ENCODE measurements at places on chromosomes 16 and 17.

GRCh38 chr16:81220349-81220748 is 18.1 kb upstream of the BCO1 start:
- DNase-seq: no peak

- DNase-seq: no peak
These were observed 42.5 kb upstream of the CLEC19A start for GRCh38 chr16:19242987-19243575.

DNA sequence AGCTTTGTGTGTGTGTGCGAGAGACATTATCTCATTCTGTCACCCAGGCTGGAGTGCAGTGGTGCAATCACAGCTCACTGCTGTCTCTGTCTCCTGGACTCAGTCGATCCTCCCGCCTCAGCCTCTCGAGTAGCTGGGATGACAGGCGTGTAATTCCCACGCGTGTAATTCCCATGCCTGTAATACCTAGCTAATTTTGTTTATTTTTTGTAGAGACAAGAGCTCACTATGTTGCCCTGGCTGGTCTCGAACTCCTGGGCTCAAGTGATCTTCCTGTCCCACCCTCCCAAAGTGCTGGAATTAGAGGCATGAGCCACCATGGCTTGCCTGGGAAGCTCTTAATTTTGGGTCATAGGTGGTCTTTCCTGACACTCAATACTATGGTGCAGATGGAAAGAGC is 205.3 kb upstream of the TNRC6C start:
- DNase-seq: no peak

DNA sequence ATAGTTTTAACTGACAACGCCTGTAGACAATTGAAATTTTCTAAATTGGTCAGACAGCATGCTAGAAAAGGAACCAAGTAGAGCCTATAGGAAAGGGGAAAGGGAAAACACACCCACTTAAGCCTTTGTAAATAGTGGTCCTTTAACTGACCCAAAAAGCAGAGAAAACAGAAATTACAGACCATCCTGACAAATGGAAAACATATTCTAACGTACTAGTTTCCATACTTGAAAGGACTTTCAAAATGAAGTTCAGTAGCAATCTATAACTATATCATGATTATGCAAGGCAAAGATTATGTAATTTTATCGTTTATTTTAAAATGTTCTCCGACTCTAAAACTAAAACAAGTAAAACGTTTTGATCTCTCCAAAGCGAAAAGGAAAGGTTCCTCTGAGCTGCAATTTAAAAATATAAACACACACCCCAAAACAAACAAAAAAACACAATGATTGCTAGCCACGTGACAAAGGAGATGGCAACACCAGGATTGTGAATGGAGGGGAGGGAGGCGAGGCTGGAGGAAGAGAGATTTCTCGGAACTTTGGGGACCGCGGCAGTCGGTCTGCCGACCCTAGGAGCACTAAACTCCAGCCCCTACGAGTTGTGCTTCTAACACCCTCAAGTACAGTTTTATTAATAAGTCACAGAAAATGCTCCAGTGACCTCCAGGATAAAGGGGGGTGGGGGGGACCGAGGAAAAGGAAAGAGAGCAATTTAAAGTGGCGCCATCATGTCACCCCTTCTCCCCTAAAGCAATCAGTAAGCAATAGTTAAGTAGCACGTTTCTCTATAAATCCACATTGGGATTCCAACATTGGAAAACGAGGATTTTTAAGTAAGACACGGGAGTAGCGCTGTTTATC is 1.7 kb downstream of the KANSL1 start:
- DNase-seq: peak; percentile 91

GRCh38 chr17:55056526-55056925 is 88.0 kb downstream of the STXBP4 start:
- DNase-seq: peak; percentile 15

- no peak for DNase-seq
These were observed 219.9 kb downstream of the C16orf78 start for GRCh38 chr16:49593424-49594040.

GRCh38 chr16:164827-165538 is 795 bp upstream of the HBM start:
- DNase-seq: peak; percentile 58

DNA sequence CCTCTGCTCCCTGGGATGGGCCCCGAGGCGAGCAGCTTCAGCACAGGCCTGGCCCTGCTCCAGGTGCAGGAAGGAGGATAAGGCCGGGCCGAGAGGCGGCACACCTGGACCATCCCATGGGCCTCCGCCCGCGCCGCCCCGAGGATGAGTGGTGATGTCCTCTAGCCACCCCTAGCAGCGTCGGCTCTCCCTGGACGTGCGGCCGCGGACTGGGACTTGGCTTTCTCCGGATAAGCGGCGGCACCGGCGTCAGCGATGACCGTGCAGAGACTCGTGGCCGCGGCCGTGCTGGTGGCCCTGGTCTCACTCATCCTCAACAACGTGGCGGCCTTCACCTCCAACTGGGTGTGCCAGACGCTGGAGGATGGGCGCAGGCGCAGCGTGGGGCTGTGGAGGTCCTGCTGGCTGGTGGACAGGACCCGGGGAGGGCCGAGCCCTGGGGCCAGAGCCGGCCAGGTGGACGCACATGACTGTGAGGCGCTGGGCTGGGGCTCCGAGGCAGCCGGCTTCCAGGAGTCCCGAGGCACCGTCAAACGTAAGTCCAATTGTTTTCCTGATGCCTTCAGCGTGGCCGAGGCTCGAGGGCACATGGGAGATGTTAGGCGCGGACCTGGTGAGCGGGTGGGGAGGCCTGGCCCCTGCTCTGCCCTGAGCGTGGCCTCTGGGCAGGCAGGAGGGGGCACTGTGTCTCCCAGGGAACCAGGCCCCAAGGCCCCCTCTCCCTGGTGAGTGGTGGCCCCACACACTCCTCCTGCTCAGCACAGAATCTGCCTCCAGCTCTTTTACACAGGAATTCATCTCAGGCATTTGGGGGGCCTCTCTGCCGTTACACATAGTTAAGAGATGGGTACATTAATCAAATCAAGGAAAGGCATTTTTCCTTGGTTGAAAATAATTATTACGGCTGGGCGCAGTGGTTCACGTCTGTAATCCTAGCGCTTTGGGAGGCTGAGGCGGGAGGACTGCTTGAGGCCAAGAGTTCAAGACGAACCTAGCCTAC is 855 bp downstream of the TMEM204 start:
- no peak for DNase-seq

DNA sequence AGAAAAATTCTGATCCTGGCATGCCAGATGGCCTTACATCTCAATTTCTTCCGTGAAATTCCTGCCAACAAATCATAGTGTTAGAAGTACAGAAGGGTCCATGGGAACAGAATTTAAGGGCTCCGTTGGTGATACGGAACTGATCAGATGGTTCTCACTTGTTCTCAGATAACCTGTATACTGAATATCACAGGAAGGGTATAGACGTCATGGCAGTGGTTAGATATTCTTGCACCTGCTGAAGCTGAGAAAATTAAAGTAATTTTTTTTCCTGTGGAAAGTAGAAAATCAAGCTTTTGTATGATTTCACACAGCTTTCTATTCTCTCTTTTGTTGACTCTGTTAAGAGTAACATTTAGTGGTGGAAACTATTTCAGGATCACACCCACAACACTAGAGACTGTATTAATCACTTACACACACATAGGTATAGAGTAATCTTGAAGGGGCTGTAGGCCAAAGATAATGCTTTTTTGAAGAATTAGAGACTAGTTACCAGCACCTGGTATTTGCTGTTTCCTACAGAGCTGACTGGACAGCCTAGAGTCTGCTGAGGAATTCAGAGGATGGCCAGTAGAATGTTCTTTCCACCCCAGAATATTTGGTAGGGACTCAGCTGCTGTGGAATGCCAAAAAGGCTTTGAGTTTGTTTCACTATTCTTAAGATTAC is 7.5 kb downstream of the TENT4B start:
- DNase-seq: no peak

GRCh38 chr17:77328823-77329740 is 188.3 kb downstream of the SEC14L1 start:
- DNase-seq: no peak

GRCh38 chr16:46976550-46976949 is 3.1 kb upstream of the DNAJA2 start:
- no peak for DNase-seq

- DNase-seq: no peak
These were observed 258.8 kb downstream of the IRF8 start for GRCh38 chr16:86157616-86158247.

DNA sequence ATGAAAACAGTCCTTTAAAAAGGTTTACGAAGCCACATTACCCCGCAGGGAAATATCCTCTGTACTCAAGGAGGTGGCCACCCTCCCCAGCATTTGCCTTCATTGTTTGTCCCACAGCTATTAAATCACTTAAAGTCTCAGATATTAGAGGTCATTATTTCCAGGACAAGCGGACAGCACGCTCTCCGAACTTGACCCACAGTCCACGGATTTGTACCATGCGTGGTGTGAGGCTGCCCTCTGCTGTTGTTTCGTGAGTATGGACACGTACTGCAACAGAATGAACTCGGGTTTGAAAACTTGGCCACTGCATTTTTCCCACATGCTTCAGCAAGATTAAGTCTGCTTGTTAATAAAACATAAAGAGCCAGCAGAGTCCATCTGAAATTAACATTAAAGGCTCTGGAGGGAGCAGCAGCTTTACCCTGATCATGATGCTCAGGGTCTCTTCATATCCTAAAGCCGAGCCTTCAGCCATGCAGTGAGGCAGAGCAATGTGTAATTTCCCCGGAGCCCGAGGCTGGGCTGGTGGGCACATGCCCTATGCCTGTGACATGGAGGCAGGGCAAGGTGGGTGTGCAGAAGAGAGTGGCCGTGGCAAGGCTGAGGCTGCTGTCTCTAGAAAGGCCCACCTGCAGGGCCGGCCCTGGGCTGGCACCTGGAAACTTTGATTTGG is 19.7 kb downstream of the MEAK7 start:
- peak; percentile 76 for DNase-seq

DNA sequence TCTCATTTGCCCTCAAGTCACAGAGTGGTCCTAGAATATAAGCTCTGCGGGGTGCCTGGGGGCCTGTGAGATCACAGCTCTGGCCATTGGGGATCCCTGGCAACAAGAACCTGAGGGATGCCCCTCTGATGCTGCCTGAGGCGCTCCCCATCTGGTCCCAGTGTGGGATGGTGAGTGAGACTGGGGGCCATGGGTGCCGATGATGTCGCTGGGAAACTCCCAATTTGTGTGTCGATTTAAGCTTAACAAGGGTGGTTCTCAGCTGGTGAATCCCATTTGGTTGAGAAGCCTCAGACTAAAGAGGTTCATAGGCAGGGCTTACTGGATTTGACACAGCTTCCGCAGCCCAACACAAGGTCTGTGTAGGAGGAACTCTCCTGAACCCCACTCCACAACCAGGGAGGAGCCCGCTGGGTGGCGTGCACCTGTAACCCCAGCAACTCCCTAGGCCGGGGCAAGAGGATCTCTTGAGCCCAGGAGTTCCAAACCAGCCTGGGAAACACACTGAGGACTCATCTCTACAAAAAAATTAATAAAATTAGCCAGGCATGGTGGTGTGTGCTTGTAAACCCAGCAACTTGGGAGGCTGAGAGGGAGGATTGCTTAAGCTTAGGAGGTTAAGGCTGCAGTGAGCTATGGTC is 63.7 kb upstream of the SIAH1 start:
- no peak for DNase-seq

GRCh38 chr17:17723354-17724261 is 42.4 kb downstream of the RAI1 start:
- DNase-seq: peak; percentile 71

DNA sequence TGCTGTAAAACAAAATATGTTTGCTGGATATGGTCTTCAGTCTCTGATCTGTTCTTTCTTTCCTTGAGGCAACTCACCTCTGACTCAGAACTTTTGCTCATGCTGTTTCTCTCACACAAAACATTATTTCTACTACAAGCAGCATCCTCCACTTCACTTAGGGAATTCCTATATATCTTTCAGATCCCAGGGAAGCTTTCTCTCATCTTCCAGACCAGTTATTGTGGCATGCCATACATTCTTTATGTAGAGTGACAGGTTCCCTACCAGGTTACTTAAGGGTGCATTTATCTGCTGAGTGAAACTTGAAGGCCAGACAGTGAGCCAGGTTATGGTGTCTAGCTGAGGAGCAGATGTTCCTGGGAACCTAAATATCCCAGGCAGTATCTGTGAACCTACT is 1226.0 kb downstream of the CDH8 start:
- peak; percentile 3 for DNase-seq

DNA sequence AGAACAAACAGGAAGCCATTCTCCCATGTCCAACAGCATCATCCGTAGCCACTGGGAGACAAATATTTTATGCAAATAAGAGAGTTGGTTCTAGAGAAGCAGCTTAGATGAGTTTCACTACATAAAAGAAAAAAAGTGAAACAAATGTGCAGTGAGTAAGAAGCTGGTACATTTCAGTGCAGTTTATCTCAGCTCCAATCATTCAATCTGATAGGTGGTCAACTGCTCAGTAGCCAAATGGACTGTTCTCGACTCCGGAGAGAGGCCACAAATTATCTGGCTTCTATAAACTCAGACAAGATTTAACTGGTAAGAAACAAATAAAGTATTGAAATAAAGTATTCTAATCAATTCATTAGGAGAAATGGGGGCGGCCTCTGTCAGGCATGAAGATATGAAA is 68.3 kb downstream of the MAF start:
- no peak for DNase-seq

GRCh38 chr16:49048557-49048956 is 233.1 kb downstream of the CBLN1 start:
- DNase-seq: no peak

DNA sequence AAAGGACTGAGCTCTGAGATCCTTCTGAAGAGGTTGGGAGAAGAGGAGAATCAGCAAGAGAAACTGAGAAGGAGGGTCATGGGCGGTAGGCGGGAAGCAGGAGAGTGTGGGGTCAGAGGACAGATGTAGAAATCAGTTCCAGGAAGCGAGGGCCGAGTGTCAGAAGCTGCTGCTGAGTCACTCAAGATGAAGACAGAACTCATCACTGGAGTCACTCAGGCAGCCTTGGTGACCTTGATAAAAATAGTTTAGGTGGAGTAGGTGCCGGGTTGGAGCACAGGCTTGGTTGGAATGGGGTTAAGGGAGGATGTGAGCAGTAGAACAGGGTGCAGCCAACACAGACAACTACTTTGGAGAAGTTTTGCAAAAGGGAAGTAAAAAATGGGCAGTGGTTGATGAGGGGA is 6.1 kb upstream of the ITGAM start:
- no peak for DNase-seq

DNA sequence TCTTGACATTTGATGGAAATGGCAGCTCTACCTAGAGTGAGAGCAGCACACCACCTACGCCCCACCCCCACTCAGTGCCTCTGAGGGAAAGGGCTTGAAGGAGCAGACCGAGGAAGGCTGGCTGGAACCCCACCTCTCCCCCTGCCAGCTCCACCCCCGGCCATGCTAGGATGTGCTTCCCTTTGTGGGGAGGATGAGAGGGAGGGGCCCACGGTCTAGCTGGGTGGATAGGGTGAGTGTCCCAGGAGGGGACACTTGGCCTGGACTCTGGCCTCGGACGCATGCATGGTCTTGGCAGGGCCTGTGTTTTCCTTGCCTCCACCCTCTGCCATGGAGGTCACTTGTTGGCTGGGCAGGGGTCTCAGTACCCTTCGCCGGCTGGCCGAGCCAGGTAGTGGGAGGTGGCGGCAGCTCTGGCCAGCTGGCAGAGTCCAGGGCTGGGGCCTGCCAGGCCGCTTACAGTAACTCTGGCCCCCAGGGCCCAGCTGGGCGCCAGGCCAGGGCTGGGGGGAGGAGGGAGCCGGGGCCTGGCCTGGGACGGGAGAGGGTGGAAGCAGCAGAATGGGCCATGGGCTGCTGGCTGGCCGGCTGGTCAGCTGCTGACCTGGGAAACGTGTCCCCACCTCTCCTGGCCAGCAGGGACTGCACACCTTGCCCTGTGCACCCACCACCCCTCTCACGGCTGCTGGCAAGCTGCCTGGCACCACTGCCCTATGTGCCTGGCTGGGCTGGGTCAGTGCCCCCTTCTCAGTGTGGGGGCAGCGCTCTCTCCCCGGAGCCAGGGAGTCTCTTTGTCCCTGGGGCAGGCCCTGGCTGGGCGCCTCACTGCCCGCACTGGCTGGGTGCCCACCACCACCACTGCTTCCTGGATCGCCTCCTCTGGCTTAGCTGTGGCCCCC is 23.0 kb downstream of the RARA start:
- no peak for DNase-seq
